ENCODE measurements at places on chromosomes 12 and 14.

DNA sequence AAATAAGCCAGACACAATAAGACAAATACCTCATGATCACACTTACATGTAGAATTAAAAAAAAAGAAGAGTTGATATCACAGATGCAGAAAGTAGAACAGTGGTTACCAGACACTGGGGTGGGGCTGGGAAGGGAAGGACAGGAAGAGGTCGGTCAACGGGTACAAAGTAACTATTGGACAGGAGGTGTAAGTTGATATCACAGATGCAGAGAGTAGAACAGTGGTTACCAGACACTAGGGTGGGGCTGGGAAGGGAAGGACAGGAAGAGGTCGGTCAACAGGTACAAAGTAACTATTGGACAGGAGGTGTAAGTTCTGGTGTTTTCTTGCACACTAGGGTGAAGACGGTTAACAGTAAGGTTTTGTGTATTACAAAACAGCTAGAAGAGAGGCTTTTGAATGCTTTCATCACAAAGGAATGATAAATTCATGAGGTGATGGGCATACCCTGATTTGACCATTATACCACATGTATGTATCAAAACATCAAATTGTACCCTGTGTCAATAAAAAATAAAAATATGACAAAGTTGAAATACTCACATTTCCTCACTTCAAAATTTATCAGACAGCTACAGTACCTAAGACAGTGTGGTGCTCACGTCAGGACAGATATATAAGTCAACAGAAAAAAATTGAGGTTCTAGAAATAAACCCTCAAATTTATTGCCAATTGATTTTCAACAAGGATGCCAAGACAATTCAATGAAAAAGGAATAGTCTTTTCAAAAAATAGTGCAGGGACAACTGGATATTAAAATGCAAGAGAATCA is 32.8 kb downstream of the GALC start:
- DNase-seq: no peak

DNA sequence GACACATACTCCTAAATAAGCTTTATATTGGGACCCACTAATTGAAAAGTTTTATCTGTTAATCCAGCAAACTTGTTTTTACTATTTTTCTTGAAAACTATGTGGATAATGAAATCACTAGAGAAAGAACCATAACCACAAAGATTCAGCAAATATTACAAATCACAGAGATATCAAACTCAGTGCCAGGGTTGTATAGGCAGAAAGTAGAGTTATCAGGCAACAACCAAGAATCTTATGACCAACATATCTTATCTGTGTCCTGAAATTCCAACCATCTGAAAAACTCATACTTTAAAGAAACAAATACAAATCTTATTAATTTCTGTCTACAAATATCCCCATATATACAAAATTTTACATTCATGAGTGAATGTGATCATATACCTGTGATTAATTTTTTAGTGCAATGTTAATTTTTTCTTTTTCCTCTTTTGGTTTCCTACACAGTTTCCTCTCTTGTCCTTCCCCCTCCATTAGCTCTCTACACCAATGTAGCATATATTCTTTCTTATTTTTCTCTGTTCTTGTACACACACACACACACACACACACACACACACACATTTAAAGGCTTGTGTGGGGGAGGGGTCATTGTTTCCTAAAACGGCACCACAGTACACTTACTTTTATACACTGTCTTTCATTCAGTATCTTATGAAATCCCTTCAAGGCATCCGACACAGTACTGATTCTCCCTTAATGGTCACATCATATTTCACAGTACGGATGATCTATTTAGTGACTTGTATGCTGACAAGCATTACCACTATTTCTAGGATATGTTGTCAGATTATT is 18.6 kb downstream of the AMN1 start:
- no peak for DNase-seq

DNA sequence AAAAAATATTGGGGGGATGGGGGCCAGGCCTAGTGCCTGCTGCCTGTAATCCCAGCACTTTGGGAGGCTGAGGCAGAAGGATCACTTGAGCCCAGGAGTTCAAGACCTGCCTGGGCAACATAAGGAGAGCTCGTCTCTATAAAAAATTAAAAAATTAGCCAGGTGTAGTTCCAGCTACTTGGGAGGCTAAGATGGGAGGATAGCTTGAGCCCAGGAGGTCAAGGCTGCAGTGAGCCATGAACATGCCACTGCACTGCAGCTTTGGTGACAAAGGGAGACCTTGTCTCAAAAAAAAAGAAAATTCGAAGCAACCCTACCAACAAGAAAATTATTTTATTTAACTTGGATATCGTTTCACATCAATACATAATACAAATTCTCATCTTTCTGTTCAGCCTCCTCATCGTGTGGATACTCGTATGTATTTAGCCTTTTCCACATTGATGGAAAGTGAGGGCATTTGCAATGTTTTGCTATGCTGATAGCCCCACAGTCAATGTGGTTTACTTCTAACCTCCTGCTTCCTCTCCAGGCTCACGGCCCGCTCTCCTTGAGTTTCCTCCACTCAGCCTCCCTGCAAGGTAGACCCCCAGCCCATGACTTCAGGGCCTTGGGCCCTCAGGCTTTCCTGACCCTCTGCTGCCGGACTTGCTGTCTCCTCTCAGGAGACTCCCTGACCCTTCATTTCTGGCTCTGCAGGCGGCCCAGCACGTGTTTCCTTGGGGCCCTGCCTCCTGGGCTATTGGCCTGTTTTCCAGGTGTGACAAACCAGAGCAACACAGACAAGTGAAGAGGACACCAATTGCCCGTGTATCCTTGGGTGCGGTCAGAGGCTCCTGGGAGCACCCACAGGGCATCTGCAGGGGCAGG is 54.8 kb downstream of the NFKBIA start:
- DNase-seq: no peak

GRCh38 chr14:98959958-98960616 is 311.9 kb downstream of the BCL11B start:
- DNase-seq: no peak

GRCh38 chr12:6688543-6688998 is 604 bp downstream of the ZNF384 start:
- no peak for DNase-seq

GRCh38 chr14:21476523-21476924 is 235 bp downstream of the RAB2B start:
- no peak for DNase-seq

DNA sequence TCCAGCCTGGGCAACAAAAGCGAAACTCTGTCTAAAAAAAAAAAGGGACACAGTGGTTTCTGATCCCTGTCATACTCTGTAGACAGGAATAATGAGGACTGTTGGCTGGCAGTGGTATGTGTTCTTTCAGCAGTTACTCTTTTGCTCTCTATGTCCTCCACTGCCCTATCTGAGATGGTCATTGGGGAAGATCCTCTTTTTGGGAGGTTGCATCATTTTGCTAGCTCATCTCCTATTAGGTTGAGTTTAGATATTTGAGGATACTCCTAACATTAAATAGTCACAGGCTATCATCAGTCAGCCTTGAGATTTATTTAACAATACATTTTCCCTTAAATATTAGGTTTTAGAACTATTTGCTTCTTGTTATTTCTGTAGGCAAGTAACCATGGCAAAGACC is 5.9 kb upstream of the CCDC91 start:
- DNase-seq: no peak

- peak; percentile 94 for DNase-seq
Measured at GRCh38 chr12:68342966-68343365, 10.8 kb upstream of the MDM1 start.
